Cardiac septum (tissue), 1 donor: ENCODE measurements at places on chromosomes 1 and 21. TPM values are rescaled to one million over a fixed set of nuclear protein-coding genes. Genes with fewer than 3 reads are reported as not detected.

Gene SPATA21
- total RNA-seq = not detected

Gene AGPAT3
- total RNA-seq = 51.5 TPM

GRCh38 chr1:48773133-48773532 lies 3.6 kb downstream of the BEND5 start:
- DNase-seq = no peak

DNA sequence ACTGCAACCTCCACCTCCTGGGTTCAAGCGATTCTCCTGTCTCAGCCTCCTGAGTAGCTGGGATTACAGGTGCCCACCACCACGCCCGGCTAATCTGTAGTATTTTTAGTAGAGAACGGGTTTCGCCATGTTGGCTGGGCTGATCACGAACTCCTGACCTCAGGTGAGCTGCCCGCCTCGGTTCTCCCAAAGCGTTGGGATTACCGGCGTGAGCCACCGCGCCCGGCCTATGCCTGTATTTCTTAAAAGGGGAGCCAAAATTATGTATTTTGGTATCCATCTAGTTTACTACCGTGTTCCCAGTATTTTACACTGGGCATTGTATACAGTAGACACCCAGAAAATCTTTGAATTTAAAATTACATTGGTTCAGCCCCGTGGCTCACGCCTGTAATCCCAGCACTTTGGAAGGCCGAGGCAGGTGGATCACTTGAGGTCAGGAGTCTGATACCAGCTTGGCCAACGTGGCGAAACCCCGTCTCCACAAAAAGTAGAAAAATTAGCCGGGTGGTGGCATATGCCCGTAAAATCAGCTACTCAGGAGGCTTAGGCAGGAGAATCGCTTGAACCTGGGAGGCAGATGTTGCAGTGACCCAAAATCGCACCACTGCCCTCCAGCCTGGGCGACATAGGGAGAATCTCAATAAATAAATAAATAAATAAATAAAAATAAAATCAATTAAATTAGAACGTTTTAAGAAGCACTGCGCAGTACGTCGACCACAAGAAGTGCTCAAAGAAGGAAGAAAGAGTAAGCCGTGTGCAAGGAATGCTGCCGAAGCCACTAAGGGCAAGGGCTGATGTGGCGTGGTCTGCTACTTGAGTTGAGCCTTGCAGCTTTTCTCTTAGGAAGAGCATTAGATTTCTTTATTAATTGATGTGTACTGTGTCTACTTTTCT lies 1.5 kb upstream of the THRAP3 start:
- no peak for DNase-seq

Gene SLC1A7
- total RNA-seq = 0.43 TPM

DNA sequence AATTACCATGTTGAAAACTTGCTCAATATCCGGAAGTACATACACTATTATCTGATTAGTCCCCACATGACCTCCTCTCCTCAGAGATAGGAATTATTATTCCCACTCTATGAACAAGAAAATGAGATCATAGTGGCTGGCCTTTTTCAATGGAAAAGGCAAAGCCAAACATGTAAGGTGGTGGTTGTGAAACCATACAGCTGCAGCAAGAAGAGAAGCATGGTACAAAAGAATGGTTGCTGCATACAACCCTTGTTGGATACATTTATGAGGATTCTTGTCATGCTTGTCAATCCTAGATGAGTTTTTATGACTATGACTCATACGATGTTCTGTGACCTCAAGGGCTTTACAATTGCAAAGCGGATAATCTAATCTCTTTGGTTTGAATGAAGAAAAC lies 514.7 kb downstream of the PLPP3 start:
- no peak for DNase-seq

DNA sequence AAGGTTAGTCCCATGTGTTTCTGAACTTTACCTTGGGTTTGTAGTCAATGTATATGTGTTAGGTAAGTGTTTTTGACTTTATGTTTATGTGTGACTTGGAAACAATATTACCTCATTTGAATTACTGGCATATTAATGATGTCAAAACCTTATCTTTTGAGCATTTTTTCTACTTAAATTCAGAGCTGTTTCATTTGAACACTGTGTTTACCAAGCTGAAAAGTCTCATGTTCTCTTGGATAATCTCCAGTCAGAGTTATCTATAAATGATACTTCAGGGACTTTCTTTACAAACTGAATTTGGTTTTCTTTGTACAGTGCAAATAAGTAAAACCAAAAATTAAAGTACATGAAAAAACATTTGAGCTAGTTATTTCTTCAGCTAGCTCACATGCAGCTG lies 30.0 kb downstream of the ADAMTS1 start:
- no peak for DNase-seq

Gene PTPRU
- 6.6 TPM for total RNA-seq

Gene TLR5
- total RNA-seq = 1.6 TPM

DNA sequence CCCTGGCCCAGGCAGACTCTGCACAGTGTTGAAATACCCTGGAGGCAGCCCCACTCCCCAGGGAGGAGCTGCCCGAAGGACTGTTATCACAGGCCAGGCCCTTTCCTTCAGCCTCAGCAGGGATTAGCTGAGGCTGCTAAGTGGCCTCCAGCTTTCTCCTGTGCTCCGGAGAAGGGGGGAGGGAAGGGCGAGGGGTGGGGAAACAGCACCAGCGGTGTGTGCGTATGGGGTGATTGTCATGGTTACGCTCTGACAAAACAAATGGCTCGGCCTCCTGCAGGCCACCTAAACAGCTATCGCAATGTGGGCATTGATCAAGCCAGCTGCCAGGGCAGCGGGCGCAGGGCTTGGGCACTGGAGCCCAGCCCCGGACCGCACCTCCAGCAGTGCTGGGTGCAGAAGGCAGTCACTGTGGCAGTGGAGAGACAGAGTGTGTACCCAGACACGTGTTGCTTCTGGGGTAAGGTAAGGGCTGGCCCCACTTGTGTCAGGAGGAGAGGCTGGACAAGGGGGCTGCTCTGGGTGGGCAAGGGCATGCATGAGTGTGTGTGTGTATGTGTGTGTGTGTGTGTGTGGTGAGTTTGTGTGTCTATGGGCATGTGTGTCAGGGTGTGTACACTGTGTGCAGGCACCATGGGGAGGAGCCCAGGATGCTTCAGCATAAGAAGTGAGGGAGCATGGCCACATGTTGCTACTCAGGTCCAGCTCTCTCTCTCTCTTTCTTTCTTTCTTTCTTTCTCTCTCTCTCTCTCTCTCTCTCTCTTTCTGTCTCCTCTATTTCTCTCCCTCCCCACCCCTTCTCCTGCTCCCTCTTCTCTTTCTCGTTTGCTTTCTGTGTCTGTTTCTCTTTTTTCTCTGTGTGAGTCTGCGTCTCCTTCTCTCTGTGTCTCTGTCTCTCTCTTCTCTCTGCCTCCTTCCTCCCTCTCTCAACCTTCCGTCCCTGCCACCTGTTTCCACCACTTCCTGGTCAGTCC lies at the start of gene VWA5B1:
VWA5B1 (plus strand) TSS at position 252 of the 974 bp plus-strand sequence. CDS start 19,727 bp downstream, outside the sequence.
- no peak for DNase-seq
